ENCODE measurements at places on chromosomes 5 and 9.

- DNase-seq, result no peak
Measured at GRCh38 chr9:114825126-114825795, 19.4 kb upstream of the TNFSF15 start.

DNA sequence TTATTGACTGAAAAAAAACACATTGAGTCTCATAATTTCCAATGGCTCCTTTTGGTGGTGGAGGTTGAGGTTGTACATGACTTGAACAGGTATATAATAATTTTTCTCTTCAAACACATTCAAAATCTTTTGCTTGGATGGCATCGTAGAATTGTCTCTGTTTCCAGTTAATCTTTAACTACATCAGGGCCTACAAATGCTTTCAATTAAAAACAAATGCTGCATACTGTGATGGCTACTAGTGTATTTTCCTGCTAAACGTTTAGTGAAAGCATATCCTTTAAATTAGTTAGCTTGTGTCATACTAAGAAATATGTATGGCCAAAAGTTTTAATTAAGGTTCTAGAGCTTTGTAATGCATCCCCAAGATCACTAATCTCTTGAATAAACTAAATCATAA lies 313.8 kb downstream of the SLF1 start:
- no peak for DNase-seq

DNA sequence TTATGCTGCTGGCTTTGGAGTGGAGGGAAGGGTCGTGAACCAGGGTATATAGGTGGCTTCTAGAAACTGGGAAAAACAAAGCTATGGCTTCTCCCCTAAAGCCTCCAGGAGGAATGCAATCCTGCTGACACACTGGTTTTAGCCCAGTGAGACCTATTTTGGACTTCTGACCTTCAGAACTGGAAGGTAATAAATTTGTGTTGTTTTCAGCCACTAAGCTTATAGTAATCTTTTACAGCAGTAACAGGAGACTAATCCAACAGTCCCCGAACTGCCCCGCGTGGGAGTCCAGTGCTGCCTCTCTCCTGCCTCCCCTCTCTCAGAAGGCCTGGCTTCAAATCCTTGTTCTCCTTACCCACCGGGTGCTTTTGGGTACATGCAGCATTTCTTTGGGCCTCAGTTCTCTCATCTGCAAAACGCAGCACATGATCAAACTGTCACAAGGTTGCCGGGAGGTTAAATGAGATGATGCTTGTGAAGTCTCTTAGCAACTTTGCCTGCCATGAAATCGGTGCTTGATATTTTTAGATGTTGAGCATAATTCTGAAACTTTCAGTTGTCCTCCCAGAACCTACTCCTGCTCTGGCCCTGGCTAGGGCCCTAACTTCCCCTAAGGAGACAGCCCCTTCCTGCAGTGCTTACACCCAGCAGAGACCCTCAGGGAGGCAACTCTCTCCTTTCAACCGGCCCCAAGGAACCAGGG lies 127.3 kb upstream of the BOD1 start:
- no peak for DNase-seq

GRCh38 chr9:132774886-132775285 lies 103.2 kb downstream of the AK8 start:
- no peak for DNase-seq

- DNase-seq, result no peak
Measured at GRCh38 chr9:32716955-32717543, 66.3 kb upstream of the TMEM215 start.

Data from skeletal muscle cell (primary cell).